ENCODE measurements at places on chromosomes 11 and 22.

DNA sequence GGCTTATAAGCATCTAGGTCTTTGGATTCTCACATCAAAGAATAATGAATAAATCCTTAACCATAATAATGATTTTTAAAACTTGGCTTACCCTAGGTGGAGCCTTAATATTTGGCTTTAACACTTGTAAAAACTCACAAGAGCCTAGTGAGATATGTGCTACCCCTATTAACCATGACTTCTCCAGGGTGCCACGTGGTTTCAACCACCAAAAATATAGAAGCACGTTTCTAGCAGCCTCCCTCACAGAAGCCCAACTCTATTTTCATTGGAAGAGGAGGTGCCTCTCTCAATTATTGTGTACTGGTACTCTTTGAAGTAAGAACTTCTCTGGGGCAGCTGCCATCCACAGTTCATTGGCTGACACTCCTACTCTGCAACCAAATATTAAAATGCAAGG is 46.5 kb upstream of the GDPD4 start:
- no peak for DNase-seq

GRCh38 chr22:46082633-46083032 is 67.7 kb upstream of the PPARA start:
- no peak for DNase-seq

DNA sequence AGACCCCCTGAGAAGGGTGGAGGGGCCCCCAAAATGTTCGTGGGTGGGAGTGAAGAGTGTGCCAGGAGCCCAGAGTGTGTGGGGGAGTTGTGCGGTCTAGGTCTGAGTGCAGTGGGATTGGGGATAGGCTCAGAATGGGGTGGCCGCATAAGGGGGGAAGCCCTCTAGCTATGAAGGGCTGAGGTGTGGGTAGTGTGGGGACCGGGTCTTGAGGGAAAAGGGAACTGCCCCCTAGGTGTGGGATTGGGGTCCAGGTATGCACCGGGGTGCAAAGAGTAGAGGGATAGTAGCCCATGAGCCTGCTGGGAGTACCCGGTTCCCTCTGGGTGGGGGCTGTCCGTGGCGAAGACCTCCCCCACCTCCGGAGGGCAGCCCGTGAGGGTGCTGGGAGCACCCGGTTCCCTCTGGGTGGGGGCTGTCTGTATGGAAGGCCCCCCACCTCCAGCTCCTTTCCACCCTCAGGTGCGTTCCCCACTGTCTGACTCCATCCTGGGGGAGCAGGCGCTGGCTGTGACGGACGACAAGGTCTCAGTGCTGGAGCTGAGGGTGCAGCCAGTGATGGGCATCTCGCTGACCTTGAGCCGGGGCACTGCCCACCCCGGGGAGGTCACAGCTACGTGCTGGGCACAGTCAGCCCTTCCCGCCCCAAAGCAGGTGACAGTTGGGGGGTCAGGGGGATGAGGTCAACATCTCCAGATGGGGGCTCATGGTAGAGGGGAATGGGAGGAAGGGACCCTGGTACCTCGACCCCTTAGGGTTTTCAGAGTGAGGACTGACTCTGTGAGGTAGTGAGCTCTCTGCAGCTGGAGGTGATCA is 10.7 kb downstream of the TMEM132A start:
- no peak for DNase-seq

- peak; percentile 58 for DNase-seq
Measured at GRCh38 chr11:113339929-113340589, 25.7 kb downstream of the TTC12 start.

DNA sequence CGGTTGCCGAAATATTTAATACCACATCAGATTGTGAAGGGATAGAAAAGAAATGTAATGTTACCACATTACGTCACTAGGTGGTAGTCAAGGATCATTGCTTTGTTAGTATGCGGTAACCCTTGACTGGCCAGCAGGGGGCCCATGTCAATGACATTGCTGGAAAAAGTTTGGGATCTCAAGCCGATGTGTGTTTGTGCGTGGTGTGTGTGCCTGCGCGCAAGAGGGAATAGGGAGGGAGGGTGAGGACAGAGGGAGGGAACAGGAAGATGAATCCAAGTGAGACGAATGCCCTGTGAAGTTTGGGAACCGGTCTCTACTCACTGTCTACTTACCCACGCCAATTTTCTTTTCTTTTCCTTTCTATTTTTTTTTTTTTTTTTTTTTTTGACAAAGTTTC is 10.7 kb upstream of the MRGPRX2 start:
- DNase-seq, result peak; percentile 79

DNA sequence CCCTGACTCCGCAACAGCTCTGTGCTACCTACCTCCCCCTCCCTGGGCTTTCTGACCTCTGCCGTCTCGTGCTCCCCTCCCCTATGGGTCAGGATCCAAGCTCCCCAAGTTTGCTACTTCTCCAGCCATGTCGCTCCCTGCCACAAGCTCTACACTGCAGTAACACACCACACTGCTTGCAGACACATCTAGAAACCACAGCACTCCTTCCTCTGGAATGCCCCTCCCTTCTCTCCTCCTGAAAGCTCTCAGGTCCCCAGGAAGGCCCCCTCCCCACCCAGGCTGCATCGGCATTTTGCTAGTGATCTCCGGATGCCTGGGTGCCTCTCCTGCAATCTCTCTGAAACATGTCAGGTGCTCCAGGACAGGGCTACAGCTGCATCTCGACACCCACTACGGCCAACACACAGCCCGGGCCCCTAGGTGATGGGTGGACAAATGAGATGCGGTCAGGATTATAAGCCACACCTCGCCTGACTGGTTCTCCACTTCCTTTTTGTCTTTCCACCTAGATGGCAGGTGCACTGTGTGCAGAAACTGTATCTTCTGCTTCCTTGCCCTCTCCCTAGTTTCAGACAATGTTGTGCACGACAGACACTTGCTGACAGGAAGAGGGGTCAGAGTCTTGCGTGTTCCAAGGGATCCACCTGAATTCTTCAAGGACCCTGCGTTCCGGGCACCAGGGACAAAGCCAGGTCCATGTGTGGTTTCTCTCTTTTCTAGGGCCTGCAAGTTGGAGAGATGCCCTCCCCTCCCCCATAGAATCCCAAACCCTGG is 22.9 kb downstream of the RPUSD4 start:
- DNase-seq, result no peak

DNA sequence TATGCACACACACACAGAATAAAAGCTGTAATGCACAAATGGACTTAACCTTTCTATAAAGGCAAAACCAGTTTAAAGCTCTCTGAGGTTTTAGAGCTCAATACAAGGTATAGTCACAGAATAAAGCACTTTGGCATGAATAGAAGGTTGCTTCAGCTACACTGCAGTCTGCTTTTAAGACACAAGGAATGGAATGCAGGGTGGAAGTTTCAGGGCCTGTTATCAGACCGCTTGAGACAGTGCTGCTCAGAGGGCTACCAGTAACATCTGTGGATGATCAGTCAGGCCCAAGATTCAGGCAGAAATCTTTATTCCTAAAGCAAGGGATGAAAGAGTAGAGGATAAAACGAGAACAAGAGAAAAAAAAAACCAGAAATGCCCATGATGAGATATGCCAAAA is 46.7 kb downstream of the CD44 start:
- DNase-seq, result no peak

GRCh38 chr11:68293708-68294107 is 18.7 kb upstream of the LRP5 start:
- DNase-seq, result no peak

DNA sequence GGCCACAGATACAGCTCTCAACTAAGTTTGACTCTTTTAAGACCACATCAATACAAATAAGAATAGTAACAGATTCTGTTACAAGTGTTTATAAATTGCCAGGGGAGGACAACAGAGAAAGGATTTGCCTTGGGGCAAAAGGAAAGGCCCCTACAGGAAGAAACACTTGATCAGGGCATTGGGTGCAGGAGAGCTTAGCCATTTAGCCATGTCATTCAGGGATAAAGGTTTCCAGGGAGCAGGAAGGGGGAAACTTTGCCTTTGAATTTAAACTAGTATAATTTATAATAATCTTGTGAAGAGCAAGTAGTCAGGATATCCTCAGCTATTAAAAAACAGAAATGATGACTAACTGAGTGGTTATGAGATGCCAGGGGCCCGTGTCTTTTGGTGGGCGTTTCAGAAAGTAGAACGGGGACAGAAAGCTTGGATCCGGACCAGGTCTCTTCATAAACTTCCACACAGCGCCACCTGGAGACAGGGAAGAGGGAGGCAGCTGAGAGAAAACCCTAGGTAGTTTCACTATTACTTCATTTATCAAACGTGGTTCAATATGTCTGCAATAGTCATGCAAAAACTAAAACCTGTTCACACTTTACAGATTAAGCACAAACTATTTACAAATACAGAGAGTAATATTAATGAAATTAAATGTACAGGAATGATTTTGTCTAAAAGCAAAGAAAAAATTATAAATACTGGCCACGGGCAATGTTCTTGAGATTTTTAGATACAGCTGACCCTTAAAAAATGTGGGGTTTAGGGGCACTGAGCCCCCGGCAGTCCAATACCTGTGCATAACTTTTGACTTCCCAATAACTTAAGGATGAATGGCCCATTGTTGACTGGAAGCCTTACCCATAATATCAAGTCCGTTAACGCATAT is 11.0 kb upstream of the SLC5A4 start:
- DNase-seq, result peak; percentile 63

GRCh38 chr11:78532991-78533390 is 41.7 kb downstream of the NARS2 start:
- no peak for DNase-seq

DNA sequence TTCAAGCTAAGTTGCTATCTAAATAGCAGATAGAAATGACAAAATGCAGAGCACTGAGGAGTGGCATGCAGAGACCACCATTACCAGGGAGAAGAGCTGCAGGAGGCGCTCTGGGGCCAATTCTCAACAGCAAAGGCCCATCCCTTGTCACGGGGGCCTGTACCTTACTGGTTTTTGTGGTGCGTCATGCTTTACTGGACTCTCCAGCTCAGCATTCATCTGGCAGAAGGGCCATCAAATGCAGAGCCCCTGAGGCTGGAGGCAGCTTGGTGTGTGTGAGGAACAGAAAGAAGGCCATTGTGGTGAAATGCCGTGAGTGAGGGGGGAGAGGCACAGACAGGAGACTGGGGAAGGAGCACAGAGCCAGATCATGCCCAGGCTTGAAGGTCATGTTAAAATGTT is 56.5 kb upstream of the NAV2 start:
- DNase-seq, result no peak

DNA sequence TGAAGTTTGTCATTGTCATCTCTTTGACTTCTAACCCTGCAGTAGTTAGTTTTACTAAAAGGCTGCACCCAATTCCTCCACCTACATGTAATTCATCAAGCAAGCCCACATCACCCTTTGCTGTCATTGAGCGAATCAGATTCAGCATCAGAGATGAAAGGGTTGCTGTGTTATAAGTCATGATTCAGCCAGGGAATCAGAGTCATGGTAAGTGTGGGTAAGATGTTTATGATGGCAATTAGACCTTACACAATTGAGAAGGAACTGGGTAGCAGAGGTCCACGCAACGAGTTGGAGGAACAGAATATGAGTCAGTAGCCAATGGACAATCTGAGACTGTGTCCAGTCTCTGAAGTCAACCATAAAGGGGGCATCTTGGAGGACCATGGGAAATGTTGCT is 162.8 kb upstream of the SNX19 start:
- DNase-seq, result no peak

DNA sequence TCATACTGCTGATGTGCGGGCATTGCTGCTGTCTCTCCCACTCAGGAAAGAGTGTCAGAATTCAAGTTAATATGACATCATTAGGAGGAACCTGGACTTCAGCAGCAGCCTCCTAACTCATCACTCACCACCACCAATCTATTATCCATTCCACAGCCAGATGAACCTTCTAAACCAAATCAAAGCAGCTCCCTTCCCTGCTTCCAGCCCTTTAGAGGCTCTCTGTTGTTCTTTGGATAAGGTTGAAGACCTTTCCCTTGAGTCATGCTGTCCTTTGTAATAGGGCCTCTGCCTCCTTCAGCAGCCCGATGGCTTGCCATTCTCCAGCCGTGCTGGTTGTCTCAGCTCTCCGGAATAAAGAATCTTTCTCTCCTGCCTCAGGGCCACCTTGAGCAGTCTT is 301.3 kb downstream of the DDX10 start:
- no peak for DNase-seq

- DNase-seq, result no peak
Measured at GRCh38 chr22:48568736-48569330, 1258.8 kb downstream of the BRD1 start.

DNA sequence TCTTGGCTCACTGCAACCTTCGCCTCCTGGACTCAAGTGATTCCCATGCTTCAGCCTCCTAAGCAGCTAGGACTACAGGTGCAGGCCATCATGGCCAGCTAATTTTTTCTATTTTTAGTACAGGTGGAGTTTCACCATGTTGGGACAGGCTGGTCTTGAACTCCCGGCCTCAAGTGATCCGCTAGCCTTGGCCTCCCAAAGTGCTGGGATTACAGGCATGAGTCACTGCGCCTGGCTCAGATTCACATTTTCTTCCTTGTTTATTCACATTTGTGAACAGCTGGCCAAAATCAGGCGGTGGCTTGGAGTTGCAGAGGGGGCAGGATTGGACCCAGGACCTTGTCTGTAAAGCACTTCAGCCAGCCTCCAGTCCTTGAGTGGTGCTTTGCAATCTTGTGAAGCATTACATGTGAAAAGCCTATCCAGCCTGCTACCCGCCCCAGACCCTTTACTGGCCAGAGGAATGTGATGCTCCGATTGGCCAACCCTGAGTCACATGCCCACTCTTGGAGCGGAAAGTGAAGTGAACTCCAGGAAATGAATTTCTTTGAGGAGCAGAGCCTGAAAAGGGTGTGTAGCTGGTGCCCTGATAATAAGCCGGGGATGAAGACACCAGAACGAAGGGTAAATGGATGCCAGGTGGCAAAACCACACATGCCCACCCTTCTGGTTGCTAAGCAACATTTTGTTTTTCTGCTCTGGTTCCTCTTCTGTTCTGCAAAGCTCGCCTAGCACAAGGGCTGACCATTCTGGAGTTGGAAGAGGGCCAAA is 62.6 kb upstream of the PTPRJ start:
- DNase-seq, result peak; percentile 100

GRCh38 chr11:110128161-110128560 is 35.0 kb downstream of the ZC3H12C start:
- no peak for DNase-seq

DNA sequence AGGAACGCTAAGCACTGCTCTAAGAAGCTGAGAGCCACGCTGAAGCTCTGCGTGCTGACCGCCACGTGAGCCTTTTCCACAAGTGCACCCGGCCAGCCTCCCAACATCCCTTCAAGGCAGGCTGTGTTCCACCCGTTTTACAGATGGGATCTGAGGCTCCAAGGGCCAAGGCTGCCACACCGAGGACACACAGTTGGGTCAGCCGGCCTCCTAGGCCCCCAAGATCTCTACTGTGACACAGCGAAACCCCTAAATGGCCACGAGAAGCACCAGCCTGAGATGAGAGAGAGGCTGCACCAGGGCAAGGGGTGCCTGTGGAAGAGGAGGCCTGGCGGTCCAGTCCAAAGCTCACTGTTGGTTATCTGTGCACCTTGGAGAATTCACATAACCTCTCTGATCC is 11.8 kb upstream of the CD5 start:
- no peak for DNase-seq

Measured in NCI-H2029 (cell line).